ENCODE measurements at places on chromosomes 11 and 22.
A peak's percentile ranks its signal among the peaks of the same experiment; 100 is the strongest.

DNA sequence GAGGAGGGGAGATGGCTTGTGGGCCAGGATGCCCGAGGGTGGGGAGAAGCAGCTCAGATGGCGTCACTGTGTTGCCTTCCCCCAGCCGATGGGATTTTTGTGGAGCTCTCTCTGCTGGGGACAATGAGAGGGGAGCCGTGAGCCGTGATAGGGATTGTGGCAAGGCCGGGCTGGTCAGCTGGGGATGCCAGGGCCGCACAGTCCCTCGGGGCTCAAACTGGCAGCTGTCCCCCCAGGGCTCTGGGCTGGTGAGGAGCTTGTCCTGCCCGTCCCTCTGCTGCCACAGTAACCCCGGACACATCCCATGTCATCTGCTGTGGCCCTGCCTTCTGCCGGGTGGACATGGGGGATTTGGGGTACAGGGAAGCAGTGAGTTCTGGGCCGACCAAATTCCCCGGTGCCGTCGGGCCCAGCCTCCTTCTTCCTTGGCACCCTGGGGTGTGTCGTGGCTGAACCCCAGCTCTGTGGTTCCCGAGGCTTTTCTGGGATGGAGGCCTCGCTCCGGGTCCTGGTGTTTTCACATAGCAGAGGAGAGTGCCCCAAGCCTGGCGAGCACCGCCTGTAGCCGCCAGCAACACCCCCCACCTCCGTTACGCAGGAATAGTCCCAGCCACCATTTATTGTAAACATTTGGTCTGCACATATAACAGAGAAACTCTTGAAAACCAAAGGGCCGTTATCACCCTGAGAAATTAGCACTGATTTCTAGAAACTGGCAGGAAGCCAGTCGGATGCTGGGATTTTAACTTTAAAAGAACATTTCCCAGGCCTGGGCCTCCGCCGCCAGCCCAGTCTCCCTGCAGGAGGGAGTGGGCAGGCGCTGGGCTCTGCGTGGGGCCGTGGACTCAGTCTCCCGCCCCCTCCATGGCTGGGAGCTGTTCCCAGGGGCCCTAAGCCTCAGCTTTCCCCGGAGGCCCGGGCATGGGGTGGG lies 9.9 kb downstream of the BRSK2 start:
- DNase-seq, result no peak

GRCh38 chr22:27866135-27867084 lies 52.6 kb downstream of the PITPNB start:
- DNase-seq, result no peak

DNA sequence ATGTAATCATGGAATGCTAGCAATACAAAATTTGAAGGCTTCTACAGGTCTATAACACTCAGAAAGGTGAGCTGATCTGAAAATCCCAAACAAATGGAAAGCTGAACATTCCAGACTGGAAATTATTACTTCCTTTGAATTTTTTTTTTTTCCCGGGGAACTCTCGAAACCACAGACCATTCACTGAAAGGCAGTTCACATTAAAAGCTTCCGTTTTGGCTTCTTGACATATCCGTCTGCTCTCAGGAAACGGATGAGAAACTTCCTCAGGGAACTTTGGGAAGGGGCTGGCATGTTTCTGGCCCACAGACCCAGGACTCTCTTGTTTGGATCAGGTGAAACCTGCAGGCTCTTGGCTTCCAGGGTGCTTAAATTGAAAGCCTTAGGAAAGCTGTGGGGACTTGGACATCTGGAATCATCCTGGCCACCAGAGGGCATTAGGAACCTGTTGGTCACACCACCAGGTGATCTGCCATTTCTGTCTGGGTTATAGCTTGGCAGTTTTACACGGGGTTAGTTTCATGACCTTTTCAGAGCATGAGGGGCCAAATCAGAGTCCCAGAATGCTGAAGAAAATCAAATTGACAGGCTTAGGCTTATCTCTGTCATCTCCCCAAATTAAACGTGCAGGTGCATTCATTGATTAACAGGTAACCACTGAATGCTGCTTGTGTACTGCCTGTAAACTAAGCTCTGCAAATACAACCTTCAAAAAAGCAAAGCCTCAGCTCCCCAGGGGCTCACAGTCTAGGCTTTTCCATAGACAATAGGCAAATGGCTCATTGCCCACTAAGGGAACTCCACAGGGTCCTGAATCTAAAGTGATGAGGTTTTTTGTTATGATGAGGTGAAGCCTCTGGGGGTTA lies 22.7 kb upstream of the GRAMD1B start:
- DNase-seq, result peak; percentile 62

GRCh38 chr22:37500745-37501609 lies 14.8 kb upstream of the MFNG start:
- DNase-seq, result no peak

GRCh38 chr22:18005201-18005926 lies 19.0 kb downstream of the MICAL3 start:
- DNase-seq, result no peak

- no peak for DNase-seq
Observed at GRCh38 chr11:121933694-121934093, 182.3 kb downstream of the BLID start.

GRCh38 chr11:117705866-117706265 lies 91.2 kb downstream of the DSCAML1 start:
- peak; percentile 7 for DNase-seq

DNA sequence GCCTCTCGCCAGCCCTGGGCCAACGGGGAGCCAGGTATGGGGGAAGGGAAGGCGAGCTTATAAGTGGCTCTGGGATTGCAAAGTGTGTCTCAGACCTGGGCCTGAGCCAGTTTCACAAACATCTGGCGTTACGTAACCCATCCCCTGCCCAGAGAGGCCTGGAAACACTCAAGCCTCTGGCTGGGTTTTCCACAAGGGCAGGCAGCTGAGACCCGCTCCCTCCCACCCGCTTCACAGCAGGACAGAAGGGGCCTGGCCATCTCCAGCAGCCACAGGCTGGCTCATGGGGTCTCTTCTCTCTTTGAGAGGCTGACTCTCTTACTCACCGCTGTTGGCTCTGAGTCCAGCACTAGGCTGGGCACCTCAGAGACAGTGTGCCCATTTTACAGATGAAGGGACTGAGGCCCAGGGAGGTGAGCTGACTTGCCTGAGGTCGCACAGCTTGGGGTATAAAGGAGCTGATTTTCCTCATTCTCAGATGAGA lies 44.5 kb downstream of the TRIOBP start:
- peak; percentile 74 for DNase-seq

All from SHP77 (cell line).